Thyroid gland (tissue), 4 donors: ENCODE measurements at places on chromosomes 7 and 10.

DNA sequence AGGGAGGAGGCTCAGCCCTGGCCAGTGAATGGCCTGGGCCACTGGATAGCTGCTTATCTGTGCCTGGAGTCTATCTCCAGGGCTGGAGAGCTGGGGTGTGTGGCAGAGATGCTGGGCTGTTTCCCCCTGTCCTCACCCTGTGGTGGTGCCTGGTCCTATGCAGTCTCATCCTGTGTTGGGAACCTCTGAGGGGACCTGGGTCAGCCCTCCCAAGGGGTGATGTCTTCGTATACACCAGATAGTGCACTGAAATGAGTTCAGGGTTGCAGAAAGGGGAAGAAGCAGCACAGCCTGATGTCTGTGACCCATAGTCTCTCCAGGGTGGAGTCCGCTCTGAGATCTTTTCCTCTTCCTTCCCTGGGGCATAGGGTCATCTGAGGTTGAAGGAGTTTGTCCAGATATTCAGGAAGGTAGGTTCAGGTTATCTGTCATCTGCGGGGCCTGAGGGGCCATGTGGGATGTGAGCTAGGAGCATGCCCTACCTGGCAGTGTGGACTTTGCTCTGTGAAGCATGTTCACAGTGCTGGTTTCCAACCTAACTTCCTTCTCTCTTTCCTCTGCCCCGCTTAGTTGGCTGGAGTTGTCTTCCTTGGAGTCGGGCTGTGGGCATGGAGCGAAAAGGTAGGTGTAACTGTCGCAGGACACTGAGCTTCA is 33.4 kb upstream of the SH2D4B start:
- peak; percentile 42 for DNase-seq

GRCh38 chr10:78906734-78907390 is 161.9 kb upstream of the ZMIZ1 start:
- DNase-seq, result no peak

- DNase-seq, result no peak
Observed at GRCh38 chr7:47407821-47408674, 173.9 kb downstream of the TNS3 start.

DNA sequence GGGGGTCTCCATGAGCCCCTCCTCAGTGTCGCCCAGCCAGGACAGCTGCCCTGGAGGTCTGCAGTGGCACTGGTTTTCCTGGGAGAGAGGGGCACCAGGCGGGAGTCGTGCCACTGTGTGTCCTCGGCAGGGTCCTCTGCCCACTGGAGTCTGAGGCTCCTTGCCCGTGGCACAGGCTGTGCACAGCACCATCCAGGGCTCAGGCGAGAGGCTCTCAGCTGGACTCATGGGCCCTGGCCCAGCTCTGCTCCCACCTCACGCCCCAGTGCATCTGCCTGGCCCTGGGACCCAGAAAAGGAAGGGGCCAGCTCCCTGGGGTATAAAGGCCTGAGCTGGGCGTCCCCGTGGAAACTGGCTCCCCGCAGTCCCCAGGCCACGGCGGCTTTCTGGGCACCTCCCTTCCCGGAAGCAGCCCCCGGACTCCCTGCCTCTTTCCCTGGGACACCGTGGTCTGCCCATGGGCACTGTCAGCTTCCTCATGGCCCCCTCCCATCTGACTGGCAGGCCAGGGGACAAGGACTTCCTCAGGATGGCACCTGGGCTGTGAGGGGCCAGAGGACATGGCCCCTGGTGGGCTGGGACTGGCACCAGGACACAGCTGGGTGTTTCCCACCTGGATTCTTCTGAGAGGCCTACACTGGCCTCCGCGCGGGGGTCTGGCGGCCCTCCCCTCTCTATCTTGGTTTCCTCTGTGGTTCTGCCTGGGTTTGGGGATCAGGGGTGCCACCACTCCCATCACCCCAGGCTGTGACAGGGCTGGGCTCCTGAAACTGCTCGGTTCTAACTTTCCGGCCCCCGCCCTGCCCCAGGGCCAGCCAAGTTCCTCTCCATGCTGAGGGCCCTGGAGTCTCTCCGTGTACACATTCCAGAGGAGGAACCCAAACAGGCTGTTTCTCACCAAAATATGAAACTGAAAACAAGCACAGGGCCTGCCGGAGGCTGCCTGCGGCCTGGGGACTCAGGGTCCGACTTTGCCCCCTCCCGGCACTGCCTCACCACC is 5.5 kb downstream of the FOXL3 start:
- DNase-seq, result no peak

GRCh38 chr10:122646511-122647382 is 52.9 kb downstream of the C10orf120 start:
- DNase-seq, result no peak

GRCh38 chr10:62926407-62926806 is 110.2 kb upstream of the EGR2 start:
- no peak for DNase-seq

DNA sequence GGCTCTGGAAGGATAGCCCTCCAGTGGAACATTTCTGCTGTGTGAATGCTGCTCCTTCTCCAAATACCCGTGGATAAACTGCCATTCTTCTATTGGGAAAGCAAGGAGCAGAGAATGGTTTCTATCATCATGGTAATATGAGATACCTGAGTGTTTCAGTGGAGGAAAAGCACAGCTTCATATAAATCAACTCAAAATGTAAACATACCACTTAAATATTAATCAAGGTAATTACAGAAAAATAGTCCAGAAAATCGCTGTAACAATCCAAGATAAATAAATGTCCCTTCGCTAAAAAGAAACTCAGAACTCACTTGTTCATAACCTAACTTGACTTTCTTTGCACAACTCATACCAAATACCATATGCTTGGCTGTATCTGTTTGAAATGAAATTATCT is 635.8 kb downstream of the PARD3 start:
- no peak for DNase-seq

DNA sequence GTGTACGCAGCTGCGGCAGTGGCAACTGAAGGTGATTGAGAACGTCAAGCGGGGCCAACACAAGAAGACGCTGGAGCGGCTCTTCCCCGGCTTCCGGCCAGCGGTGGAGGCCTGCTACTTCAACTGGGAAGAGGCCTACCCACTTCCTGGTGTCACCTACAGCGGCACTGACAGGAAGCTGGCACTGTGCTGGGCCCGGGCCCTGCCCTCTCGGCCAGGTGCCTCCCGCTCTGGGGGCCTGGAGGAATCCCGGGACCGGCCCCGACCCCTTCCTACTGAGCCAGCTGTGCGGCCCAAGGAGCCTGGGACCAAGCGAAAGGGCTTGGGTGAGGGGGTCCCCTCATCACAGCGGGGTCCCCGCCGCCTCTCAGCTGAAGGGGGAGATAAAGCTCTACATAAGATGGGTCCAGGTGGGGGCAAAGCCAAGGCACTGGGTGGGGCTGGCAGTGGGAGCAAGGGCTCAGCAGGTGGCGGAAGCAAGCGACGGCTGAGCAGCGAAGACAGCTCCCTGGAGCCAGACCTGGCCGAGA is 6.5 kb downstream of the ZSWIM8 start:
- no peak for DNase-seq

DNA sequence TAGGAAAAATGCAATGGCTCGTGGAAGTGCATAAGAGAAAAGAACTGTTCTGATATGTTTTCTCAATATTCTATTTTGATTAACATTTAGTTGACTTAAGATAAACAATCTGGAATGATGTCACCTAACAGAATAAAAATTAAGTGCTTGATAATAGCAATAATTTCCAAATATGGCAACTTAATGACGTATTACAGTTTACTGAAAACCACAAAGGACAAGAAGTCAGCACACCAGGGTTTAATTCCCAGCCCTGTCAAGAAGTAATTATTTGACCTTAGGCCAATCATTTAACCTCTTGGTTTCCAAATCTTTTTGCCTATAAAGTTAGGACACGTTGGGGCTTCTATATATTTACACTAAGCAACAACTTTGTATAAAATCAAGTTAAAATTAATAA is 95.7 kb downstream of the CABCOCO1 start:
- no peak for DNase-seq

DNA sequence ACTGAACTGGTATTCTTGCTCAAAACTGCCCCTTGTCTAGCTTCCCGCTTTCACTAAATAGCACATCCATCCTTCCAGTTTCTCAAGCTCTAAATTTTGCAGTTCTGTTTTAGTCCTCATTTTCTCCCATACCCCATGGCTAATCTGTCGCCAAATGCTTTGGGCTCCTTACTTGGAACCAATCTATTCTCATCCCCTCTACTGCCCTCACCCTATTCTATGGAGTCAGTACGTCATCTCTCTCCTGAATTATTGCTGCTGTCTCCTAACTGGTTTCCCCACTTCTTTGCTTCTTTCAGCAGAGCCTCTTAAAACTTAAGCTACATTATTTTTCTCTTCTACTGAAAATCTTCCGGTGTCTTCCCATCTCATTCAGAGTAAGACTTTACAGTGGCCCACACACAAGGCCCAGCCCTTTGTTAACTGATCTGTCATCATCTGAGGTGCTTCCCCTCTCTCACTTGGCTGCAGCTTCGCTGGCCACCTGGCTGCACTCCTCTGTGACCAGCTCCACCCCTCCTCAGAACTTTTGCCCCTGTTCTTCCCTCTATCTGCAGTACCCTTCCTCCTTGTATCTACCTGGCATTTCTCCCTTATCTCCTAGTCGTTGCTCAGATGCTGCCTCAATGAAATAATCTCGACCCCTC is 9.9 kb downstream of the STARD3NL start:
- DNase-seq, result no peak

- DNase-seq, result no peak
Observed at GRCh38 chr10:102269017-102269416, 23.7 kb downstream of the GBF1 start.

- no peak for DNase-seq
Observed at GRCh38 chr7:2306688-2307087, 7.6 kb downstream of the SNX8 start.

DNA sequence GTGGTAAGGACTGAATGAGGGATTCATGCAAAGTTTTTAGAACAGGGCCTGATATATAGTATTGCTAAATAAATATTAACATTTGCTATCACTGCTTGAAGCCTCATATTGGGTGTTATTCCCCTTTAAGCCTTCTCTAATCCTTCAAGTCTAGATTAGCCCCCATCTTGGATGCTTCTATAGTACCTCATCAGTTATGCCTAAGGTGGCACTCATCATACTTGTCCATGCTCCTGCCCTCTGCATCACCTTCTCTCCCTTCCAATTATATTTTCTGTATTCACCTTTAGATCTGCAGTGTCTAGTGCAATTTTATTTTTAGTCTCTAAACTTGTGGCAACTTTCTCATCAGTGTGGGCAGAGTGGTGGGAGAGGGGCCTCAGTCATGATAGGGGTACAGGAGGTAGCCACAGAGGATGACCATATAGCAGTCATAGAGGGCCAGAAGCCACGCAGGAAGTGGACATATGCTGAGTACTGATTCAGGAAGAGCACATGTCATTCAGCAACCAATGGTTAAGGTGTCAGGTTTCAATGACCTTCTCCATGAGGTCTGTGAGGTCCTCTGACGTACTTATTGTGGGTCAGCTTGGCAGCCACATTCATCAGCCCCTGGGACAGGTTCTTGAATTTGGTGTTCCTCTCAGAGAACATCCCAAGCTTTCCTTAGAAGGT is 2.5 kb downstream of the ENTPD1 start:
- DNase-seq, result no peak

GRCh38 chr7:151481650-151482505 is 37.8 kb downstream of the RHEB start:
- DNase-seq, result no peak

GRCh38 chr10:27719052-27719451 is 26.6 kb downstream of the MKX start:
- no peak for DNase-seq

DNA sequence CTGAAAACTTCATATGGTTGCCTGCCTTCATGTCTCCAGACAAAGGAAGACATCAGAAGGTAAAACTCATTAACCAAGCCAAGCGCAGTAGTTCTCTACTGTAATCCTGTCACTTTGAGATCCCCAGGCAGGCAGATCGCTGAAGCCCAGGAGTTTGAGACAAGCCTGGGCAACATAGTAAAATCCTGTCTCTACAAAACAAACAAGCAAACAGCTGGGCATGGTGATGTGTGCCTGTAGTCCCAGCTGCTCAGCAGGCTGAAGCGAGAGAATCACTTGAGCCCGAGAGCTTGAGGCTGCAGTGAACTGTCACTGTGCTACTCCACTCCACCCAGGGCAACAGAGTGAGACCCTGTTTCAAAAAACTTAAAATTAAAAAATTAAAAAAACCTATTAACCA is 467.4 kb upstream of the SORCS1 start:
- no peak for DNase-seq

DNA sequence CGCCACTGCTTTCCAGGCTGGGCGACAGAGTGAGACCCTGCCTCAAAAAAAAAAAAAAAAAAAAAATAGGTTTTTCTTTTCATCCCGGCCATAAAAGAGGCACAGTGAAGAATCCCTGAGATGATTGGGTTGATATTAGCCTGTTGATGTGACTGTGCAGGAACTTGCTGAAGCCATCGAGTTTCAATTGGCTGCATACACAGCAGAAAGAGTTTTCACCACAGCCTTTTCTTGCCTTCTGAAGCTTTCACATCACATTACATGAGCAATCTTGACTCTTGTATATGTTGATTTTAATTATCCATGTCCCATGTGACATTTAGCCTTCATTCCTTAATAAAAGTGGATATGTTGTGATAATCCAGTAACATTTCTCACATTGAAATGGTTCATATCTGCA is 14.9 kb upstream of the PLXDC2 start:
- no peak for DNase-seq

DNA sequence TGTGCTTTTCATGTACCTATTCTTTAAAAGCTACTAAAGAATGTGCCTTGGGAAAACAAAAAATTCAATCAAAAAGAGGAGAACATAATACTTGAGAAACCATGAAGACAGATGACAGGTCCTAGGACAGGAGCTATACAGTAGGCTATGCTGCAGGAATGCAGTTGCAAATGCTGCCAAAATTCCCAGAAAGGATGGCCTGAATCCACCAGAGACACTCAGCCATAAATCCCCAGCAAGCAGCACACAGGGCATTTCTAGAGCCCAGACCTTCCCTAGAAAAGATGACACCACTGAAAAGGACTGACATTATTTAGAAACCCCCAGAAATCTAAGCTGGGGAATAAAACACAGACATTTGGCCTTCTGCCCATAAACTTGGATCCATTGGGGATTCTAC is 237.3 kb downstream of the C7orf25 start:
- DNase-seq, result no peak

- no peak for DNase-seq
Observed at GRCh38 chr7:105196473-105196872, 182.5 kb downstream of the KMT2E start.

DNA sequence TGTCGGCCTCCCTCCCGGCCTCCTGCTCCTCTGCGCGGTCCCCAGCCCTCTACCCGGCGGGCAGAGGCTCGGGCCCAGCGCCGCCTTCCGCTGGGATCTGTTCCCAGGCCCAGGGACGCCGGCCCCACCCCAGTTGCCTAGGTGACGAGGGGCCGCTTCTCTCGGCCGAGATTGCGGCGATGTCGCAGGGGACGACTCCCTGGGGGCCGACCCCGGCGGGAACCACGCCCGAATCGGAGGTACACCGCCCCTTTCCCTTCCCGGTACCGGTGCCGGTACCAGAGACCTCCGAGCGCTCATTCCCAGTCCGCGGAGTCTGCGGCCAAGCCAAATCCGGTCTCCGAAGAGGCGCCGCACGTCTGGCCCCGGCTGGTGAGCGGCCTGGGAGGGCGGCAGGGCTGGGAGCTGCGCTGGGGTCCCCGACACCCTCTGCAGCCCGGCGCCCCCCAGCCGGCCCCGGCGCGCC is at the start of gene CABCOCO1:
Gene CABCOCO1, plus strand, starts transcription at position 136 of the 466 bp plus-strand sequence. Its CDS starts 44 bp downstream, at position 180.
- DNase-seq, result peak; percentile 52

- no peak for DNase-seq
Observed at GRCh38 chr10:62095181-62096122, 173.2 kb downstream of the RTKN2 start.
